CD4-positive, alpha-beta memory T cell (primary cell): ENCODE measurements at places on chromosomes 6 and 20. TPM values are rescaled to one million over a fixed set of nuclear protein-coding genes. Genes with fewer than 3 reads are reported as not detected.

DNA sequence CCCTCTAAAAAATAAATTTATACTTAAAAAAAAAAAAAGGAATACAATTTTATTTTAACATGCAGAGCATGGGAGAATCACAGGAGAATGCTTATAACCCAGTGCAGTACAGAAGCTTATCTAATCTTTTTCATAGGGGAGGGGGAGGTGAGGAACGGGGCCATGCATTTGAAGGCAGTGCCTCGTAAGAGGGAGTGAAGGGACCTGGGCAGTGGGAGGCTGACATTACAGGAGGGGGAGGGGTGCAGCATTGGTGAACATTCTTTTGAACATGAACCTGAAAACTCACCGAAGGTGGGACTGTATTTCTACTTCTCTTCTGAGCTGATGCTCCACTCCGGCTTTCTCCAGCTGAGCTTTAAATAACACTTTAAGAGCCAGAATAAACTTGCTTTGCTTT, 9.3 kb downstream of the AURKA start:
- no peak for DNase-seq

Gene CD93
- polyA plus RNA-seq, result not detected

Gene LIN28B
- not detected for polyA plus RNA-seq

GRCh38 chr6:107822176-107823046, 1.7 kb downstream of the SCML4 start:
- DNase-seq, result peak; percentile 75

DNA sequence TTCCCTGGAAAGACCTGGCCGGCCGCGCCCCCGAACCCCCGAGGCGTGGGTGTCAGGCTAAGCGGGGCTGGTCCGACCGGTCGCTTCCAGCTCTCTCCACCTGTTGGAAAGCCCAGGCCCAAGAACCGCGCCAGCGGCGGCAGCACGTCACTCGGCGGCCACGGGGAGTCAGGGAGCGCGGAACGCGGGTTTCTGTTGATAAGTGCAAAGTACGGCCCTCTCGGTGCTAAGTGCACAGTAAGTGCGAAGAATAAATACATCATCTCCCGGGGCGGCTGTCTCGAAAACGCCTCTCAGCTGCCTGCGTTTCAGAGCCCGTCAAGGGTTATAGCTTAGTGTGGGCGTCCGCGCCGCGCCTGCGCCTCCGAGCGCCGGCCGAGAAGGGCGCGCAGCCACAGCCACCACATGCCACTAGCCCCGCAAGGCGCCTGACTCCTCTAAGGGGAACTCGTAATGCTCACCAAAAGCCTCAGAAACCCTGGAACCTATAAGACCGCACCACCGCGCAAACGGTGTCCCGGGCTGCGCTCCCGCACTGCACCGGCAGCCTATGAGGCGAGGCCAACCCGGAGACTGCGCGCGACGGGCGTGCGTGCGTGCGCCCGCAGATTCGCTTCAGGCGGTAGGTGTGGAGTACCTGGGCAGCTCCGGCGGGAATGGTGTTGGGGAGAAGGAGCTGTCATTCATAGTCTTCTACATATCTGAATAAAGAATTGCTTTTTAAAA, 9.2 kb upstream of the TBX18 start:
- no peak for DNase-seq

Gene CFAP61
- polyA plus RNA-seq, result not detected

Gene EEF1A2
- not detected for polyA plus RNA-seq

Gene PHF3
- polyA plus RNA-seq, result 5.1 TPM

Gene CDK19
- 1.0 TPM for polyA plus RNA-seq

Gene SLC22A2
- polyA plus RNA-seq, result not detected

Gene GTF3C6
- polyA plus RNA-seq, result 113 TPM

DNA sequence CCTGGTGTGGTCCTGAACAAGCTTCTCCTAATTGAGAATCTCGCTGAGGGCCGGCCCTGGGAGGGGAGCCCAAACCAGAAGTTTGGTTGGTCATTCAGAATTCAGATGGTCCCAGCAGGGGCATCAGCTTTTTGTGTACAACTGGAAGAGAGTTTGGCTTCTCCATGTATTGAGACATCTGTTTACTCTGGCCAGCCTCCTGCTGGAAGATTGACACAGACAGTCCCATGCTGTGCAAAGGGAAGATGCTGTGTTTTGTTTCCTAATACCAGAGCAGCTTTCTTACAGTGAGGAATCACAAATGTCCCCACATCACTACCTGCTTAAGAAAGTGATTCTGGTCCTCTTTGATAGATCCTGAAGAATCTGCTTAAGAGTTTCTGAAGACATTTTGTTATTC, 97.8 kb downstream of the PLEKHG1 start:
- DNase-seq, result no peak

Gene MTFR2
- 0.55 TPM for polyA plus RNA-seq

GRCh38 chr6:22001396-22002027, 295.3 kb downstream of the PRL start:
- no peak for DNase-seq

Gene XRN2
- polyA plus RNA-seq, result 80.3 TPM

Gene GJE1
- polyA plus RNA-seq, result not detected

Gene PCNA
- 68.8 TPM for polyA plus RNA-seq

- DNase-seq, result no peak
These were observed 301.5 kb downstream of the BMP7 start for GRCh38 chr20:56964901-56965300.

DNA sequence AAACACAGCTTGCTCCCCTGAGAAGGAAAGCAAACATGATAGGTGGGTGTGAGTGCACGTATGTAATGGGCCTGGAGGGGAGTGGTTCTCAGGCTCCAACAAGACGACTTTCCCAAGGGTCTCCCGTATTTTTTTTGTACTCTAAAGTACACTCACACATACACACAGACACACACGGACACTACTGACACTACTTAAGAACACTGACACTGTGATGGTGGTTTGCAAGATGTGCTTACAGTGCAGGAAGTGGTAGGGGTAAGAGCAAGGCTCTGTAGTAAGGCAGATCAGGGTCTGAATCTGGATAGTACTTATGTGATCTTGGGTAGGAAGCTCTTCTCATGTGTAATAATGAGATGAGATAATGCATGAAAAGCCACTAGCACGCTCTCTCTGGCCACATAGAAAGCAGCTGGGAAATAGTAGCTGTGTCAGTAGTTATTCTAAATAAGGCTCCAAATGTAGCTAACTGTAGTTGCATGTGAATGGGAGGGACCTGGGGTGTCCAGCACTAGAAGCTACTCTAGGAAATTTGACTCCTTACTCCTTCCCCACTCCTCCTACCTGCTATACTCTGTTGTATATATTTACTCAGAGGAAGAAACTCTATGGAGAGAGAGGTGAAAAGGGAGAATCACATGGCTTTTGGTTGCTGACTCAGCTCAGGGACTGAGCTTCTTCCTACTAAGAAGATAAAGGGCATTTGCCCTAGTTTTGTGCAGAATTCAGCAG, 8.4 kb upstream of the ZBTB24 start:
- no peak for DNase-seq

Gene RFX6
- not detected for polyA plus RNA-seq

DNA sequence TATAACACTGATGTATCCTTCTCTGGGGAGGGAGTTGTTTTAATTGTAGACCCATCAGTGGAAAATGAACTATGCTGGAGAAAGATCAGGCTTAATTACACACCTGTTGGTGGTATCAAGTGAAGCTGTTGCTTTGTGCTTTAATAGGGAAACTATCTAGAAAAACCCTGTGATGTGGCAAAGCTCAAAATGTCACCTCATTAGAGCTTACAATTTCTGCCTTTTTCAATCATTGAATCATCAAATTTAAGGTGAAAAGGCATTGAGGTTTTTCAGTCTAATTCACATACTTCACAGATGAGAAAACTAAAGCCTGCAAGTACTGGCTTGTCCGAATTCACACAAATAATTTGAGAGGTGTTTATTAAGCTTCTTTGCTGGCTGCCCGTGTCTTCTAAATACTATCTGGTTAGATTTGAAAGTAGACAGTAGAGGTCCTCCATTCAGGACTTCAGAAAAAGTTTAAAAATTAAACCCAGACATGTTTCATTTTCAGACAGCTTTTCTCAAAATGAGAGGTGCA, 143.3 kb upstream of the MAP3K7 start:
- no peak for DNase-seq

DNA sequence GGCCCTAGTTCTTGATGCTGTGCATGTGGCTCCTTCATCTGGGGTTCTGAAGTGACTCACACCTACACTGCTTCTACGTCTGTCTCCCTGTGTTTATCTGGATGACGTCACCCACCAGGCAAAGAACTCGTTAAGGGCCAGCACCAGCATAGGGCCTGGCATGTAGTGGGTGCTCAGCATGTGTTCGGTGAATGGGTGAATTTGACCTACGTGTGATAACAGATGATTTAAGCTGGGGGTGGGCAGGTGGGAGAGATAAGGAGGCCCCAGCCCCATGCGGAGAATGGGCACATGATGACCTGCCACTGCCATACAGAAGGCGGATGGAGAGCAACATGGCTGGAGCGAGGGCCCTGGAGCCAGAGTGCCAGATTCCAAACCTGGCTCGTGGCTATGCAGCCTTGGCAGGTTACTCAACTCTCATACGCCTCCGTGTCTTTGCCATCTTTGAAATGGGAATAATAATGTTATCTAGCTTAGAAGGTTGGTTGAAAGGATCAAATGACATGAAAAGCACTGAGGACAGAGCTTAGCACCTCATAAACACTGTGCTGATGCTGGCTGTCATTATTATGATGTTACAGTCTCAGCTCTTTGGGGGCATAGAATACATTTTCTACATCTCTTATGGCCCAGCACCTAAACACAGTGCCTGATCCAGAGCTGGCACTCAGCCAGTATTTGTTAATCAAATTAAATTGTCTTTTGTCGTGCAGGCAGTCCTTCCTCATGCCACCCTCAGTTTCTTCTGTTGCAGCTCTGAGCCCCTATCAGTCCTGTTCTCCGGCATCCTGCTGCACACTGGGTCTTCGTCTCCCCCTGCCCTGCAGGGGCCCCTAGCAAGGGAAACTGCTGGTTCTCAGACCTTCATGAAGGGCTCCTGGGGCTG, 39.6 kb downstream of the VEGFA start:
- no peak for DNase-seq

Gene PLA2G7
- polyA plus RNA-seq, result not detected

DNA sequence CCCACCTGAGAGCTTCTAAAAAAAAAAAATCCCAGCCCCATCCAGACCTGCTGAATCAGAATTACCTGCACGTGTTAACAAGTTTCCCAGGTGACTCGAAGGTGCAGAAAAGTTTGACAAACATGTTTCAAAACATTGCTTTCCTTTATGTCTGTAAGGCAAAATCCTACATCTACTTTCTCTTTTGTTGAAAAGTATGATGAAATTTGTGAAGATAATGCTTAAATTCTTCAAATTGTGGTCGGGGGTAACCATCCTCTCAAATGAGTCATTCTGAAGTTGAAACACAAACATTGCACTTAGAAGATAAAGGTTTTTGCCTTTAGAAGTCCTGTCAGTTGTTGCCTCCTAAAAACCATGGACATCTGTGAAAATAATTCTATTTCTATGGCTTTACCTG, 429.7 kb downstream of the EPHA7 start:
- no peak for DNase-seq

Gene CEP85L
- 32.7 TPM for polyA plus RNA-seq

DNA sequence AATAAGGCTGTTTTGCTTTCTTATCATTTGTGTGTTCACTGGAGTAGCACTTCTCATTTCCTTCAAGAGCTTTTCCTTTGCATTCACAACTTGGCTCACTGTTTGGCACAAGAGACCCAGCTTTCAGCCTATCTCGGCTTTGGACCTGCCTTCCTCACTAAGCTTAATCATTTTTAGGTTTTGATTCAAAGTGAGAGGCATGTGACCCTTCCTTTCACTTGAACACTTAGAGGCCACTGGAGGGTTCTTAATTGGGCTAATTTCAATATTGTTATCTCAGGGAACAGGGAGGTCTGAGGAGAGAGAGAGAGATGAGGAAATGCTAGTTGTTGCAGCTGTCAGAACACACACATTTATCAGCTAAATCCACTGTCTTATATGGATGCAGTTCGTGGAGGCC, 82.9 kb upstream of the SCAF8 start:
- no peak for DNase-seq

GRCh38 chr20:64077876-64078551, 1.3 kb downstream of the RGS19 start:
- peak; percentile 74 for DNase-seq

- DNase-seq, result no peak
These were observed 67.2 kb downstream of the CEBPB start for GRCh38 chr20:50257860-50258259.

- DNase-seq, result no peak
These were observed 151.4 kb downstream of the CEBPB start for GRCh38 chr20:50341880-50342637.

DNA sequence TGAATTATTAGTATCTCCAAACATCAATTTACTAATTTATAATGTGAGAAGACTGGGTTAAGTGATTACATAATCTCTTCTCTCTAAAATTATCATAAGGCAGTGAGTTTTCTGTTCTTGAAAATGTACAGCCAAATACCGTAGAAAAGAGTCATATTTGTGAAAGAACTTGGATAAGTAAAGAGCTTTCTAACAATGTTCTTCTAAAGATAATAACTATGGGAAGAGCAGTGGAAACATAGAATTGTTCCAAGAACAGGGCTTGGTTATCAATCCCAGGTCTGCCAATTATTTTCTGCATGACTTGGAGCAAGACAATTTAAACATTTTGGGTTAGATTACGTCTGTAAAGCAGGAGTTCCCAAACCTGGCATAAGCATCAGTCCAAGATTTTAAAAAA, 198.1 kb upstream of the SGK1 start:
- no peak for DNase-seq

- DNase-seq, result no peak
These were observed 75.0 kb upstream of the EZR start for GRCh38 chr6:158894193-158894592.
